ENCODE measurements at places on chromosomes 5 and 9.

- DNase-seq: no peak
Observed at GRCh38 chr9:120650352-120650751, 63.9 kb downstream of the MEGF9 start.

- no peak for DNase-seq
Observed at GRCh38 chr9:82761956-82762355, 301.0 kb downstream of the RASEF start.

DNA sequence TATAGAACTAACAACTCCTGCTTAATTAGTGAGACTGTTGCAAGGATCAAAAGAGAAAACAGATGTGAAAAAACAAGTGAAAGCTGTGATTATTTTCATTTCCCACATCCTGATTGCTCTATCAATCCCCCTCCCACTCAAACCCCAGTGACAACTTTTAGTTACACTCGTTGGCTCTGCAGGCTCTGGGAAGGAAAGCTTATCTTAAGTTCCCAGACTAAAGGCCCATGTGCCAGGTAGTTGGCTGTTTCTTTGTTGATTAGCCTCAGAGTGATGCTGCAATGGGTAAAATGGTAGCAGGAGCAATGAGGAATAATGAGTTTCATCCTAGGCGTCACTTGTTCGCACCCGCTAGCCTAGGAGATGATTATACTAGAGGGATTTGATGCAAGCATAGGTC is 133.3 kb upstream of the IFNE start:
- no peak for DNase-seq

- DNase-seq: no peak
Observed at GRCh38 chr9:81596679-81597418, 92.5 kb downstream of the TLE1 start.

GRCh38 chr5:29984156-29984540 is 1209.3 kb upstream of the CDH6 start:
- DNase-seq: no peak

DNA sequence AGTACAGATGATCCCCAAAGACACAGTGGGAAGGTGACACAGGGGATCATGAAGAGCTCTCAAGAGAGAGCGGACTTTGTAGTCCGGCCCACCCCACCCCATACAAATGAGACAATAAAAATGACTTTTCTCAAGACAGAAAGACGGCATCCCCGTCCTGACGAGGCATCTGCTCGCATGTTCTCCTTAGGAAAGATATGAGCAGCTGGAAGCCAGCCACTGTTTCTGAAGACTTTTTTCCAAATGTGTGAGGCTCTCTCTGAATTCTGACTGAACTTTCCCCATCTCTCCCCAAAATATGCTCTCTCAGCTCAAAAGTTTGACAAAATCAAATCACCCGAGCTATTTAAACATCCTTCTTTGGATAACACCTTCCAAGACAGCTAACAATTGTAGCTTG is 105.2 kb downstream of the RFK start:
- no peak for DNase-seq

DNA sequence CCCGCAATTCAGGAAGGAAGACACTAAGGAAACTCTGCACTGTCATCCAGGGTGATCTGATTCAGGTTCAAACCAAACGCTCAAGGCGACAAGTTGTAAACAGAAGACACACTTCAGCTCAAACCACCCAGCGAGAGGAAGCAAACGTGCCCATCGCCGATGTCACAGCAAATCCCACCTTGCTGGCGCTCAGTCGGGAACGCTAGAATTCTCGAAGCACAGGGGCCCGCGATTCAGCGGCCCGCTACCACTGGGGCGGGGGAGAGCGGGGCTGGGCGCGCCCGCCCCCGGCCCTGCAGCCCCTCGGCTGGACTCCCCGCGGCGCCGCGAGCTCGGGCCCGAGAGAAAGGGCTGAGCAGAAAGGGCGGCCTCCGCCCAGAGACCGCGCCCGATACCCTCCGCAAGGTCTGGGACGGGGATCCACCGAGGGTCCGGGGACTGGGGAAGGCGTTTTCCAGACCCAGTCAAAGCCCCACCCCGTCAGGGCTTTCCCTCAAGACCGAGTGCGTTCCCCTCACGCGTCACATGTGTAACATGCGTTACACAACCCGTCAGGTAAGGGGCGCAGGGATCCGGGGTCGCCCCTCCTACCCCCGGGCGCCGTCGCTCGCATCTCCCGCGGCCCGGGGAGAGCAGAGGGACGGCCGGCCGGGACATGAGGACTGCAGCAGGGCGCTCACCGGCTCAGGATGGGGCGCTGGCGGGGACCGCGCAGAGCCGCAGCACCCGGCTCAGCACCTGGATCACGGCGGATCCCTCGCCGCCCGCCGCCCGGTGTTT is 469 bp downstream of the AGTPBP1 start:
- DNase-seq: peak; percentile 25

- no peak for DNase-seq
Observed at GRCh38 chr9:16866587-16866986, 3.9 kb downstream of the BNC2 start.

DNA sequence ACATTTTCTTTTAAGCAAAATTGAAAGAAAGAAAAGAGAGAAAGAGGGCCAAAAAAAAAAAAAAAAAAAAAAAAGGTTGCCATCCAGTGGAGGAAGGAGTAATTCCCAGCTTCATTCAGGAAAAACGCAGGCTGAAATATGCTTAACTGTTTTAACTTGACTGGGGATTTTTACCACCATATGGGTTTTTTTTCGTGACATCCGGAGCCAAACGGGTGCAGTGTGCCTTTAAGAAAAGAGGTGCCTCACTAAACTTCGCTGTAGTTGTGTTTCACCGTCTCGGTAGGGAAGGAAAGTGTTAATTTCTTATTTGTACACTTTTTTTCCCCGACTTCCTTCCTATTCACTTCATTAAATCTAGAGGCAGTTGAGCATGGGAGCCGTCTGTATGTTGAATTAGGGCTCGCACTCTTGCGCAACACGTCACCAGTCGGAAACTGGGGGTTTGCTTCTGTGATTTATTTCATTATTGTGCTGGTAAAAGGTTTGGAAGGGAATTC is 143.0 kb downstream of the SMARCA2 start:
- no peak for DNase-seq
